ENCODE measurements at places on chromosomes 4 and X.

DNA sequence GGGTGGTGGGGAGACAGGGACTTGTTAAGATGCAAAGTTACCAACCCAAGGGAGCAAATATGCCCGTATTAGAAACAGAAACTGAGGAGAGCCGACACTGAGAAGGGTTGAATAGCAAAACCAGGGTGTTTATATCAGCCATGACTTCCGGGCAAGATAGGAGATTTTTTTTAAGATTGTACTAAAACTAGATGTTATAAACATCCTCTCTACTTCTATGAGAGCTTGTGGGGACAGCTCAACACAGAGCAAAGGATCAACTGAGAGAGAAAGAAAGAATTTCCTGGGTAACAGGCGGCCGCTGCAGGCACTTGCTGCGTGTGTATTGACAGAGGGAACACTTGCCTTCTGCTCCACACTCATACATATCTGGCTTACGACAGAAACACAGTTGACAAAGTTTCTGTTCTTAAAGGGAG is 49.1 kb upstream of the FBXW7 start:
- DNase-seq: no peak

GRCh38 chr4:56048702-56049431 is 100.1 kb downstream of the CEP135 start:
- DNase-seq: no peak

DNA sequence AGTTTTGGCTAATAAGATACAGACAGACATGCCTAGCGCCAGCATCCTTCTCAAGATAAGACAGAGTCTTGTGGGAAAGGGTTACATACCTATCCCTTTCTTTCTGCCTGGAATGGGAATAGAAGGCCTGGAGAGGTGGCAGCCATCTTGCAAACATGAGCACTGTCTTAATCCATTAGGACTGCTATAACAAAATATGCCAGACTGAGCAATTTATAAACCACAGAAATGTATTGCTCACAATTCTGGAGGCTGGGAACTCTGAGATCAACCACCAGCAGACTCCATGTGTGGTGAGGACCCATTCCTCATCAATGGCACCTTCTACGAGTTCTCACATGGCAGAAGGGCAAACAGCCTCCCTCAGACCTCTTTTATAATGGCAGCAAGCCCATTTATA is 26.5 kb upstream of the NEIL3 start:
- no peak for DNase-seq

- no peak for DNase-seq
Observed at GRCh38 chr4:95513022-95513421, 35.8 kb downstream of the UNC5C start.

DNA sequence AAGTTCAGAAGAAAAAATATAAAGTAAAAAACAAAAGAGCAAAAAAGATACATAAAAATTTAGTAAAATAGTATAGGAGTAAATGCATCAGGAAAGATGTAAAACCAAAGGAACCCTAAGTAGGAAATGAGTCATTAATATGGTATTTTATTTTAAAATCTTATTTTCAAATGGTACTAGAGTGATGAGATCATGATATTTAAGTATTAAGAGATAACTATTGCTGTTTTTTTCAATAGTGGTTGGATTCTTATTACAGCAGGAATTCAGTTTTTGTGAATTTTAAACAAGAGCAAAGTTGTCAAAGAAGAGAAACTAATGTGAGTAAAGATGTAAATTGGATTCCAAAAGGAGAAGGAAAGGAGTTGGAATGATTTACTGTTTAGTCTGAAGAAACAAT is 20.0 kb downstream of the EMCN start:
- DNase-seq: no peak

DNA sequence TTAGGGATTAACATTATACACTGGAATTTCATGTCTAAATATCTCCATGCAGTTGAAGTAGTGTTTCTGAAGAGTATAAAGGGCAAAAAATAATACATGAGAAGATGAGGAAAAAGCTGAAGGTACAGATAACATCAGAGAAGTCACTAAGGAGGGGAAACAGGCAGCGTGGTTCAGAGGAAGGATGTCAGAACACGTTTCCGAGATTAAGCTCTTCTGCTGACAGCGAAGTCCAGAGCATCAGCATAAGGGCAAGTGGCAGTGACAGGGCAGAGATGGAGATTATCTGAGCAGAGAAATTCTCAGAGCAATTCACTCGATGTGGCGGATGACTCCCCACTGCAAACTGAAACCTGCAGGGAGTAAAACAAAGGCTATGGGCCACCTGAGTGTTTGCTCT is 443.2 kb upstream of the FRG1 start:
- DNase-seq: no peak

GRCh38 chr4:92634882-92635281 is 331.1 kb downstream of the GRID2 start:
- DNase-seq: no peak

DNA sequence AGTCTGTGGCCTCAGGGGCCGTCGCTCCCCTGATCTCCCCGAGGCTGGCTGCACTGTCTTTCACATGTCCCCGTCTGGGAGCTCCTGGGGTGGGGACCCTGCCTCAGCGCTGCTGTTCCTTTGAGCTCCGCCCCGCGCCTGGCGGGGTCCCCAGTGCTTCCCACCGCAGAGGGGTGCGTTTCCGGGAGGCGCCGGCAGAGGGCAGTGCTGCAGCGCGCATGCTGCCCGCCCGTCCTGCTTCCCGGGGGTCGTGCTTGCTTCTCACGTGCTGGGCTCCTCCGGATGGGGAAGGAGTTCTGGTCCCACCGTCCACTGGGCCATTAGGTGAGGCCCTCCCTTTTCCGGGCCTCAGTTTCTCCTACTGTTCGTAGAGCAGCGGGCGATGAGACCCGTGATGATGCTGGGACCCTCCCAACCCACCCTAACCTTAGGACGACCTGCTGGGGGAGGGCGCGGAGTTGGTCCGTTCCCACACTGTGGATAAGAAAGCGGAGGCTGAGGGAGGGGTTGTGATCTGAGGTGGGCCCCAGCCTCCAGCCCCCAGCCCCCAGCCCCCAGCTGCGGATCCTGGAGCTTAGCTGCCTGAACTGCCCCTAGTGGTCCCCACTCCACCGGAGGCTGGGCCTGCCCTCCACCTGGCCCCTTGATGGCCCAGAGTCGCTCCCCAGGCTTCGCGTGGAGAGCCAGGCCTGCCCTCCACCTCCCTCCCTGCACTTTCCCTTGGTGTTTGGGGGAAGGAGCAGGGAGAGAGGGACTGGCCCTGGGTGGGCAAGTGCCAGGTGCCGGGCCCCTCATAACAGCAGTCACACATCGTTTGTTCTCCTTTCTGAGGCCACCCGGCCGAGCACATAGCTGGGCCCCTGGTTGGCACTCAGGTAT is 15.3 kb downstream of the CPZ start:
- no peak for DNase-seq

GRCh38 chr4:56653461-56654237 is 27.4 kb downstream of the HOPX start:
- DNase-seq: no peak

DNA sequence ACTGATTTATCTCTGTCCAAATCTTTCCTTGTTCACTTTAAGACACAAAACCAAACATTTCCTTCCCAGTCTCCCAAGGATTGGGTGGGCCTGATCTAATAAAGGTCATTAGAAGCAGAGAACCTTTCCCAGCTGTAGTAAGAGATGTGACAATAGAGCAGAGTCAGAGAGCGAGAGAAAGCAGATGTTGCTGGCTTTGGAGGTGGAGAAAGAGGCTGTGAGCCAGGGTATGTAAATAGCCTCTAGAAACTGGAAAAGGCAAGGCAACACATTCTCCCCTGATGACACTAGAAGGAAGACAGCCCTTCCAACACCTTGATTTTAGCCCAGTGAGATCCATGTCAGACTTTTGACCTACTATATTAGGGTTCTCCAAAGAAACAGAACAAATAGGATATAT is 337.5 kb upstream of the CASK start:
- no peak for DNase-seq

- DNase-seq: peak; percentile 57
Observed at GRCh38 chrX:56564164-56564885, 898 bp downstream of the UBQLN2 start.

GRCh38 chr4:55503169-55503568 is 43.5 kb downstream of the CLOCK start:
- no peak for DNase-seq

DNA sequence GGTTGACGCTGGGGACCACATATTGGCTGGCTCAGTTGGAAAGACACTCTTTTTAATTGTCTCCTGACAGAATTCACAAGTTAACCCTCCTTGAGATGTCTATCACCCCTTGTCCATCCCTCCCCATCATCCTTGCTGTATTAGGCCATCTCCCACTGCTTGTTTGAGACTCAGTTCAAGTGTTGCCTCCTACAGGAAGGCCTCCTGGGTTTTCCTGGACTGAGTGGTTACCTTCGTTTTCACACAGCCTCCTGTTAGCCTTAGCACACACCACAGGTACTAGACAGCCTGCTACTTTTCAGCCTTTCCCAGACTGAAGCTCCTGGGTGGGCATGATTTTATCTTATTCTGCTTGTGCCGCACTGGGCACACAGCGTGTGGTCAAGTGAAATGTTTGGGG is 145.3 kb upstream of the STX18 start:
- no peak for DNase-seq

- DNase-seq: no peak
Observed at GRCh38 chrX:13471269-13471668, 98.1 kb upstream of the EGFL6 start.

GRCh38 chr4:142408003-142408441 is 438.1 kb downstream of the INPP4B start:
- peak; percentile 49 for DNase-seq

GRCh38 chr4:67141586-67141985 is 403.7 kb downstream of the CENPC start:
- DNase-seq: no peak

DNA sequence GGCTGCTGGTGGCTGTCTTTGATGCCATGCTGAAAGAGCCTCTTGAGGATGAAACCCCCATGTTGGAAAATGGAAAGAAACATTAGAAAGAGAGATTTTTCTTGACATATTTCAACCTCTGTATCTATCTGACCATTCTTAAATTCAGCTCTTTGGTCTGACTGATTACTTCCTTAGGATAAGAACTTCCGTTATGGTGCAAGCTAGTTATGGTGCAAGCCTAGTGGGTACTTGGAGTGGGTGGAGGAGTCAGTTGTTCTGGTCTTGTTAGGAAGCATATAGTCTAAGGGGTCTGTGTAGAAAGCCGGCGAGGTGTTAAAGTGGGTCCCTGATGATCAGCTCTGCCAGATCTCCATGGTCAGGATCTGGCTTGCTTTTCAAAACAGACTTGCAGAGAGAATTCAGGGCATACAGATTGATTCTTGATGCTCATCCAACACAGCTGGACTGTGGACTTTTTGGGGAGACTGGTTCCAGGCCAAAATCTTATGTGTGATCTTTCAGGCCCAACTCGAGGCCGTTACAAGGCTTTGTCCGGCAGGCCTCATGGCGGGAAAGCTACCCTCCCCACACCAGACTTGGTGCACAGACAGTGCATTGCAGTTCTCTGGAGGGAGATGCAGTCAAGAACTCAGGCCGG is 82.8 kb upstream of the BOD1L1 start:
- DNase-seq: no peak

GRCh38 chr4:129808242-129808641 is 712.3 kb downstream of the C4orf33 start:
- no peak for DNase-seq

GRCh38 chr4:77578145-77578544 is 27.5 kb upstream of the CXCL13 start:
- no peak for DNase-seq

GRCh38 chrX:109843963-109844751 is 111.1 kb upstream of the ACSL4 start:
- no peak for DNase-seq

DNA sequence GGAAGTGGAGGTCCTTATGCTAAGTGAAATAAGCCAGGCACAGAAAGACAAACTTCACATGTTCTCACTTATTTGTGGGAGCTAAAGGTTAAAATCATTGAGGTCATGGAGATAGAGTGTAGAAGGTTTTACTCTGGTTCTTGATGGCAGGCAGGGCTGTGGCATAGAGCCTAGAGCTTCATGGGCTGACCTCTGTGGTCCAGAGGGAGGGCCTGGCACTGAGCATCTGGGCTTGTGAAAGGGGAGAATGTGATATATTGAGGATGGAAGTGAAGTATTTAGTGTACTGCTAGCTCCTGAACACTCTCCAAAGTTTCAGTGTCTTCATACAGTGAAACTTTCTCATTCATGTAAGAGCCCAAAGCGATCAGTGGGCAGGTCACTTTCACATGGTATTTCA is 71.3 kb upstream of the ANXA3 start:
- no peak for DNase-seq

- DNase-seq: no peak
Observed at GRCh38 chr4:137587796-137588195, 55.5 kb upstream of the PCDH18 start.

DNA sequence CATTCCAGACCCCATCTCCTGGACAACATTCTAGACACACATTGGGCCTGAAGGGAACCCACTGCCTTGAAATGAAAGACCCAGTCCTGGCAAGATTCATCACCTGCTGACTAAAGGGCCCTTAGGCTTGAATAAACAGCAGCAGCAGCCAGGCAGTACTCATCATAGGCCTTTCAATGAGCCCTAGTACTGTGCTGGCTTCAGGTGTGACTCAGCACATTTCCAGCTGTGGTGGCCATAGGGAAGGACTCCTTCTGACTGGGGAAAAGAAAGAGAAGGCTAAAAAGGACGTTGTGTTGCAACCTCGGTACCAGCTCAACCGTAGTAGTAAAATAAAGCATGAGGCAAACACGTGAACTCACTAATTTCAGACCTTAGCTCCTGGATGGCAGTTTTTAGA is 344.0 kb downstream of the ACTRT1 start:
- DNase-seq: no peak

- DNase-seq: no peak
Observed at GRCh38 chr4:183303301-183303700, 16.8 kb downstream of the CLDN22 start.

GRCh38 chrX:26871967-26872366 is 591.2 kb downstream of the PPP4R3C start:
- DNase-seq: no peak

GRCh38 chr4:15327311-15328298 is 100.2 kb upstream of the C1QTNF7 start:
- DNase-seq: no peak

GRCh38 chrX:118353081-118353850 is 7.4 kb downstream of the WDR44 start:
- DNase-seq: no peak

DNA sequence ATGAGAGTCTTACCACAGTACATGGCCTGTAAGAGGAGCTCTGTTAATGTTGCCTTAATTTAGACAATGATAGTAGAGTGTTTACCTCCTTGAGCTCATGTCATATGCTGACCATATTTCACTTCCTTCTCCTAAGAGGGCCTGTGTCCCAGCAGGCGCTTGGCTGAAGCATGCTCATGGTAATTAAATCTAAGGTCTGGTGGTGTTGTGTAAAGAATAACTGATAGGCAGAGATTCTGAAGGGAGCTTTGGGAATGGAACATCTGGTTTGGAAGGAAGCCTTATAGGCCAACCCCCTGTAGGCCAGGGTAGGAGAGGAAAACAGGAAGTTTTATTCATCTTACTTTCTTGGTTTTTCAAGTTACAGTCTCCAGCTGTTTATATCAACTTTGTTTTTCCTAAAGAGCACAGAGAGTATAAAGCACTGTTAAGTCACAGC is 300.2 kb downstream of the USP46 start:
- DNase-seq: no peak

DNA sequence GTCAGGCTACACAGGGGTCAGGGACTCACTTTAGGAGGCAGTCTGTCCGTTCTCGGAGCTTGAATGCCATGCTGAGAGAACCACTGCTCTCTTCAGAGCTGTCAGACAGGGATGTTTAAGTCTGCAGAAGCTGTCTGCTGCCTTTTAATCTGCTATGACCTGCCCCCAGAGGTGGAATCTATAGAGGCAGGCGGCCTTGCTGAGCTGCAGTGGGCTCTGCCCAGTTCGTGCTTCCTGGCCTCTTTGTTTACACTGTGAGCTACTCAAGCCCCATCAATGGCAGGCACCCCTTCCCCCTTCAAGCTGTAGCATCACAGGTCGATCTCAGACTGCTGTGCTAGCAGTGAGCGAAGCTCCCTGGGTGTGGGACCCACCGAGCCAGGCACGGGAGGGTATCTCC is 31.5 kb upstream of the UNC5C start:
- DNase-seq: no peak
